Esophagus mucosa (tissue), 1 donor: ENCODE measurements at places on chromosomes 11 and 22. TPM values are rescaled to one million over a fixed set of nuclear protein-coding genes. Genes with fewer than 3 reads are reported as not detected.

Gene STK33
- 0.52 TPM for total RNA-seq

Gene ZP1
- total RNA-seq: not detected

Gene TSGA10IP
- not detected for total RNA-seq

DNA sequence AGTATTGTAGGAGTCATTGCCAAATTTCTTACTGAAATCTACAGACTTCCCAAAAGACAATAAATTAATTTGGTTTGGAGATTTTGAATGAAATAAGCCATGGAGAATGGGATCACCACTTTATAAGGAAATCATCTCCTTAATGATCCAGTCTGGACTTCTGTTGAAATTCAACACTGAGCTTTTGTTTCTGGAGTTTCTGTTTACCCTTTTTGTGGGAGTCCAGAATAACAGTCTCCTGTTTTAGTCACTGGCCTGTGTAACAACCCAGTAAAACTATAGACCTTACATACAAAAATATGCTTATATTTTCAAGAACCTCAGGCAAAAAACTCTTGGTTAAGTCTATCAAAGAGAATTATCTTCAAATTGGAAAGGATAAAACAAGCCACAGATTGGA lies 321.7 kb upstream of the PLET1 start:
- ATAC-seq: no peak

DNA sequence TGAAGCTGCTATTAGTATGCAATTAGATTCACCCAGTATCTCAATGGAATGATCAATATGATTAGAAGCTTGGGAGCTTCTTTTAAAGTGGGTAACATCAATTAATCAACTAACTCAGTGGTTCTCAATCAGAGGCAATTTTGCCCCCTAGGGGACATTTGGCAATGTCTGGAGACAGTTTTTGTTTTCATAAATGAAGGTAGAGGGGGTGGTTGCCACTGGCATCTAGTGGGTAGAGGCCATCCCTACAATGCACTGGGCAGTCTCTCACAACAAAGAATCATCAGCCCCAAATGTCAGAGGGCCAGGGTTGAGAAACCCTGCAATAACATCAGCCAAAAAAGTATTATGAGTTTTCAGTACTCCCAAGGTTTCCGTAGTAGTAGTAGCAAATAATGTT lies 5.9 kb upstream of the AMOTL1 start:
- ATAC-seq: no peak

DNA sequence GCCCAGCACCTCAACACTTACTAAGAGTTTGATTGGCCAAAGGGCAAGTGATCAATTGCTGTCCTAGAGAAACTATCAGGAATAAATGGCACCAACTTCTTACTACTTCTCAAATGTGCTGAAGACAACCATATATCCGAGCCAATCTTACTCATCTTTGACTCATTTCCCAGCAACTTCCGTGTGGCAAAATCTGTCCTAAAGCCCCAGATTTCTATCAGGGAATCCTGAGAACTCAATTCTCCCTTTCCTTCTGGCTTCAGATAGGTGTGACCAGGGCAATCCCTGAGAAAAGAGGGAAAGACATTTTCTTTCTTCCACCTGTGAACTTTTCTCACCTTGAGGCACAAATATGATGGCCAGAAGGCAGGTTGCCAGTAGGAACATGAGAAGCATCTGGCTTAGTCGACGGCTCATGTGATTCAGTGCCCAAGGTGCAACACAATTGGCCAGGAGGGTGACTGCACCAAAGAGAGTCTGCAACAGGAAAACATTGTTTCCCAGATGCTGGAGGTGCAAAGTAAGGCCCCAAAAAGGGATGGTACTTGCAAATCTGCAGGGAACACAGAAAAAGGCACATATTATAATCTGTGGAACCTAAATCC lies 21.8 kb upstream of the SLC22A24 start:
- no peak for ATAC-seq

- no peak for ATAC-seq
Measured at GRCh38 chr11:37512156-37512780, 914.2 kb upstream of the RAG2 start.
